K562 (cell line): ENCODE measurements at places on chromosomes 1 and 21. TPM values are rescaled to one million over a fixed set of nuclear protein-coding genes. Genes with fewer than 3 reads are reported as not detected.

DNA sequence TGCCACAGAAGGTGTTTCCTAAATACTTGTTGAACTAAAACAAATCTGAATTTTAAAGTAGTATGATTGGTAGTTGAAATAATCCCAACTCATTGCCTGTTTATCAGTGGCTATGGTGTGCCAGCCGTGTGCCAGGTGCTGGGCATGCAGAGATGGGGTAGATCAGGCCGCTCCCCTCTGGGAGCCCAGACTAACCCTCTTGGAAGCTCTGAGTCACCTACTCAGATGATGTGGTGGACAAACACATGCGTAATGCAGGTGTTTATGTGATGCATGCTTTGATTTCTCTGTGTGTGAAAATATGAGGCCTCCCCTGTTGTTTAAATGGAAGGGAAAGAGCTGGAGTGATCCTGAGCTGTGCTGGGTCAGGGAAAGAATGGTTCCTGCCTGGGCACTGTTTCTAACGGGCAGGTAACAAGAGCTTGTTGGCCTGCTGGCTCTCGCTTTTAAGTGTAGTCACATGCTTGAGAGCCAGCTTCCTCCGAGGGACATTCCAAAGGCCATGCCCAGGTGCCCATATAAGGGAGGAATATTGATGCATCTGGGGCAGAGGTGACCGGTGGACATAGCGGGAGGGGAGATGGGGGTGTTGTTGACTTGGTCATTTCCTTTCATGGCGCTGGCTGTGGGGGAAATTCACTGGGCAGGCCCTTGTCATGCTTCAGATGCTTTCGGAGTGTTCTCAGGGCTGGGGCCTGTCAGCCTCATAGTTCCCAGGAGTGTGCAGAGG is 10.2 kb downstream of the MFN2 start:
- no peak overlapping the region for H3K4me3 ChIP-seq
- DNase-seq = no peak
- no peaks in the 10 kb centered on the region for H3K27me3 ChIP-seq
- no peak overlapping the region; the same call in 2 of the 3 replicates for H3K27ac ChIP-seq

GRCh38 chr1:16315437-16315836 is 36.8 kb downstream of the FBXO42 start:
- DNase-seq = no peak
- no peak overlapping the region for H3K4me3 ChIP-seq
- no peak overlapping the region for H3K27ac ChIP-seq
- no peaks in the 10 kb centered on the region for H3K27me3 ChIP-seq

GRCh38 chr1:100611086-100611485 is 73.1 kb downstream of the GPR88 start:
- no peaks in the 10 kb centered on the region for H3K36me3 ChIP-seq
- DNase-seq = no peak
- no peak overlapping the region for H3K4me3 ChIP-seq
- H3K27me3 ChIP-seq = no peaks in the 10 kb centered on the region
- H3K4me1 ChIP-seq = no peaks in the 10 kb centered on the region
- H3K27ac ChIP-seq = no peak overlapping the region

Gene CCDC185
- polyA plus RNA-seq = not detected in 2 replicates

Gene MX1
- polyA plus RNA-seq = 0.34 TPM in 1 of 2 replicates, not detected in the other

DNA sequence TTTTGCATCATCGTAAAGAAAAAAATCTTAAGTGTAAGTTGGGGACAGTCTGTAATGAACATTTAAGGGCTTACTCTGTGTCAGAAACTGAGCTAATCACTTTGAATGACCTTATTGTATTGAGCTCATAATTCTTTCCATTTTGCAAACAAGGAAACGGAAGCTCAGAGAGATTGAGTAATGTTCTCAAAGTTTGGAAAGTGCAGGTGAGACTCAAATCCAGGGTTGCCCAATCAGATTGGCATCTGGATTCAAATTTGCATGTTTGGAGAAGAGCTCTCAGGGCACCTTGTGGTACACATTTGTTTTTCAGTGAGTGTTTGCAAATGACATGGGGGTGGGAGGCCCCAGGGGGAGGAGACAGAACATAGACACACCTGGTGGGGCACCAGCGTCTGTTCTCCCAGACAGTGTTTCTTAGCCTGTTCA is 8.0 kb downstream of the ALPL start:
- peaks cover 17% of the 10 kb centered on the region for H3K27me3 ChIP-seq
- H3K27ac ChIP-seq = no peak overlapping the region
- H3K36me3 ChIP-seq = no peaks in the 10 kb centered on the region

- no peaks in the 10 kb centered on the region for H3K27me3 ChIP-seq
- no peak overlapping the region for H3K27ac ChIP-seq
- no peak for DNase-seq
- peaks cover 52% of the 10 kb centered on the region for H3K36me3 ChIP-seq
Observed at GRCh38 chr1:8415526-8416278, 97.8 kb downstream of the SLC45A1 start.

GRCh38 chr21:44858291-44858690 is 15.2 kb downstream of the PTTG1IP start:
- no peak overlapping the region for H3K27ac ChIP-seq
- peaks cover 28% of the 10 kb centered on the region for H3K4me1 ChIP-seq
- no peak overlapping the region for H3K4me3 ChIP-seq
- peaks cover 75% of the 10 kb centered on the region for H3K36me3 ChIP-seq
- no peak for DNase-seq
- H3K27me3 ChIP-seq = no peaks in the 10 kb centered on the region

DNA sequence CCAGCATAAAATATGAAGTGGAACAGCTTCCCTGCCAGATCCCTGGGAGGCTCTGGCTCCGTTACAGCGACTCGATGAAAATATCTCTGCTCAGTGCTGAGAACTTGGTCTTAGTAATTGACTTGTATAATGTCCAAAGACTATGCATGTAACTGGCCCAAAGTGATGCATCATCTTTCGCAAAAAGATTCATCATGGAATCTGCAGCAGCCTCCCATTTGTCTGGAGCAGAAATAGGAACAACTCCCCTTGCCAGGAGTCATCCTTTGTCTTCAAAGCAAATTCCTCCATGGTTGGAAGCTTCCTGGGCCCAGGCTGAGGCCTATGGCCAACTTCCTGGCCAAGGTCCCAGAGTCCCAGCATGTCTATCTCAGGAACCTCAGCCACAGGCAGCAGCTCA is 16.9 kb upstream of the SLC6A17 start:
- no peak for DNase-seq
- H3K4me3 ChIP-seq = no peak overlapping the region
- peaks cover 47% of the 10 kb centered on the region for H3K27me3 ChIP-seq
- no peaks in the 10 kb centered on the region for H3K36me3 ChIP-seq
- H3K4me1 ChIP-seq = no peaks in the 10 kb centered on the region

DNA sequence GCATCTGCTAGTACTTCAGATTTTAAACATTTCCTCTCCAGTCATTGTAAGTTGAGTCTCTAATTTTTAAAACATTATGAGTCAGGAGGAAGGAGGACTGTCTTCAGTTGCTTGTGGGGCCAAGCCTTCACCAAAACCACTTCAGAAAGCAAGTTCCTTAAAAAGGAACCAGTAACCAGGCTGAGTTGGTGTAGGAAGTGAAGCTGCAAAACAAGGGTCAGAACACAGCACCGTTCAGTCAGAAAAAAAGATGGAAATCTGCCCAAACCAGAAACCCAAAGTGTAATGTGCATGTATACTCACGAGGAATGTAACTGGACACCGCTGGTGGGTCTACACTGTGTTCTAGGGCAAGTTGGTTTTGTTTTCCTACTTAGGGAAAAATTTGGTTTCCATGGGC is 402.1 kb downstream of the SETD4 start:
- H3K4me1 ChIP-seq = no peaks in the 10 kb centered on the region
- no peak overlapping the region for H3K4me3 ChIP-seq
- H3K27me3 ChIP-seq = peaks cover 20% of the 10 kb centered on the region
- H3K27ac ChIP-seq = no peak overlapping the region

Gene LCE5A
- polyA plus RNA-seq = not detected in 2 replicates

Gene GIPC2
- not detected in 2 replicates for polyA plus RNA-seq

Gene ADORA3
- 0.09 TPM in 1 of 2 replicates, not detected in the other for polyA plus RNA-seq

- H3K27me3 ChIP-seq = no peaks in the 10 kb centered on the region
- no peaks in the 10 kb centered on the region for H3K4me1 ChIP-seq
- H3K36me3 ChIP-seq = no peaks in the 10 kb centered on the region
- H3K27ac ChIP-seq = no peak overlapping the region
Observed at GRCh38 chr1:240608707-240609106, 3.2 kb downstream of the GREM2 start.

Gene SYPL2
- polyA plus RNA-seq = 0.20 and 0.31 TPM in 2 replicates

Gene TCHHL1
- polyA plus RNA-seq = not detected in 2 replicates

DNA sequence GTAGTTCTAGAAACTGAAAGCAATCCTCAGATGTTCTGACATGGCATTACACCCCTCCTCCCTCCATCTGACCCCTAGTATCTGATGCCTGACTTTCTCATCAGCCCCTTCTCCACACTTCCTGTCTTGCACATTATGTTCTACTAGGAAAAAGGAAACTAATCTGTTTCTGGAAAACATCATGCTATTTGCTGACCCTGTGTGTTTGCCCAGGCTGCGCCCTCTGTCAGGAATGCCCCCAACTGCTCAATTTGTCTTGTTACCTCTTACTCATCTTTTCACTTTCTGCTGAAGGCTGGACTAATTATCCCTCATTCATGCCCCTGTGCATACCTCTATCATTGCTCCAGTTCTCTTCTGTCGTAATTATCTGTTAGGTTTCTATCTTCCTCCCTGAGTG is 37.5 kb upstream of the DAB1 start:
- no peaks in the 10 kb centered on the region for H3K4me1 ChIP-seq
- no peak for DNase-seq
- H3K27me3 ChIP-seq = no peaks in the 10 kb centered on the region
- H3K27ac ChIP-seq = no peak overlapping the region

Gene AGPAT3
- polyA plus RNA-seq = 46.6 and 50.1 TPM in 2 replicates

DNA sequence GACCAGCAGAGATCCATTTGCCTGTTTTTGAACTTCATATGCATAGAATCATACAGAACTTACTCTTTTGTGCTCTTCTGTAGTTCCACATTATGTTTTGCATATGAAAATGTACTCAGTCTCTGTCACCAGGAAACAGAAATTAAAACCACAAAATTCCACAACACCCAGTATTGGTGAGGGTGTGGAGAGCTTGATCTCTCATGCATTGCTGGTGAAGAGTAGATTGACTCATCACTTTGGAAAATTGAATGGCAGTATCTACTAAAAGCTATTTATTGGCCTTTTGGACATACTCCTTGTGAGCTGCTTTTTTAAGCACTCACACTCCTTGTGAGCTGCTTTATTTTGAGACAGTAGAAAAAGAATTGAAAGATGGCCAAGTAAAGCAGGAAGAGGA is 43.3 kb downstream of the VTCN1 start:
- H3K4me3 ChIP-seq = no peak overlapping the region
- no peaks in the 10 kb centered on the region for H3K4me1 ChIP-seq
- no peak overlapping the region for H3K27ac ChIP-seq

DNA sequence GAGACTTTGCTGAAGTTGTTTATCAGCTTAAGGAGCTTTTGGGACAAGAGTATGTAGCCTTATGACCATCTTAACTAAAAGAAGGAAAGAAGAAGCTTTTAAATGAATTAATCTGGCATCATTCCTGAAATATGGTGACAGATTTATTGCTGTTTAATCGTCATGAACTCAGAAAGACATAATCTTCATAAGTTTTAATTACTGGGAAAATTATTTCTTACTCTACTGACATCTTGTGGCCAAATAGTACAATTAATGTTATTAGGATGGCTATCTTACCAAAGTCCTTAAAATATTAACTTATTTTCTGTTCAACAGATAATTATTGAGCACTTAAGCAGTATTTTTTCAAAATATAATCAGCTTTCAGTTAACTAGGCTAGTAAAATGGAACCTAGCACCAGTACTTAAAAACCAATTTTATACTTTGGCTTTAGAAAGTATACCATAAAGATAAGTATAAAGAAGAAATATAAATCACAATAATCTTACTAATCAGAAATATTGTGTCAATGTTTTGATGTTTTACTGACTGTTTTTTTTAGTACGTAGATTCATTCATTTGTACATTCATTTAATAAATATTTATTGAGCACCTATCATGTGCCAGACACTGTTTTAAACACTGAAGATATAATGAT is 34.7 kb upstream of the GPR25 start:
- no peak overlapping the region for H3K4me3 ChIP-seq
- no peak overlapping the region for H3K27ac ChIP-seq
- no peaks in the 10 kb centered on the region for H3K36me3 ChIP-seq
- no peak for DNase-seq

GRCh38 chr1:226782845-226783601 is 43.9 kb upstream of the ITPKB start:
- no peaks in the 10 kb centered on the region for H3K4me1 ChIP-seq
- H3K27me3 ChIP-seq = peaks cover 27% of the 10 kb centered on the region; the same call in 2 of the 3 replicates
- no peak for DNase-seq
- no peak overlapping the region for H3K27ac ChIP-seq
- H3K4me3 ChIP-seq = no peak overlapping the region

Gene TFAP2E
- 0.04 and 0.07 TPM in 2 replicates for polyA plus RNA-seq

Gene ASCL5
- polyA plus RNA-seq = not detected in 2 replicates

Gene LCE1C
- not detected in 2 replicates for polyA plus RNA-seq

GRCh38 chr1:228226956-228227791 is 19.3 kb downstream of the OBSCN start:
- DNase-seq = peak; percentile 56
- no peak overlapping the region for H3K27ac ChIP-seq
- no peaks in the 10 kb centered on the region for H3K27me3 ChIP-seq
- H3K4me1 ChIP-seq = peaks cover 4% of the 10 kb centered on the region
- H3K36me3 ChIP-seq = no peaks in the 10 kb centered on the region; the same call in 2 of the 3 replicates
